ENCODE measurements at places on chromosomes 5 and 9.

DNA sequence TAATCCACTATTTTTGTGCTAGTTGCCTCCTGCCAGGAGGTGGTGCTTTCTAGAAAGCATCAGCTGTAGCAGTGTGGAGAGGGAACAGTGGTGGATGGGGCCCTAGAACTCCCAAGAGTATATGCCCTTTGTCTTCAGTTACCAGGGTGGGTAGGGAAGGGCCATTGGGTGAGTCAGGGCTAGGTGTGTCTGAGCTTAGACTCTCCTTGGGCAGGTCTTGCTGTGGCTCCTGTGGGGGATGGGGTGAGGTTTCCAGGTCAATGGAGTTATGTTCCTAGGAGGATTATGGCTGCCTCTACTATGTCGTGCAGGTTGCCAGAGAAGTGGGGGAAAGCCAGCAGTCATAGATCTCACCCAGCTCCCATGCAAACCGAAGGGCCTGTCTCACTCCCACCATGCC, 11.3 kb upstream of the ADAMTS12 start:
- no peak for DNase-seq

DNA sequence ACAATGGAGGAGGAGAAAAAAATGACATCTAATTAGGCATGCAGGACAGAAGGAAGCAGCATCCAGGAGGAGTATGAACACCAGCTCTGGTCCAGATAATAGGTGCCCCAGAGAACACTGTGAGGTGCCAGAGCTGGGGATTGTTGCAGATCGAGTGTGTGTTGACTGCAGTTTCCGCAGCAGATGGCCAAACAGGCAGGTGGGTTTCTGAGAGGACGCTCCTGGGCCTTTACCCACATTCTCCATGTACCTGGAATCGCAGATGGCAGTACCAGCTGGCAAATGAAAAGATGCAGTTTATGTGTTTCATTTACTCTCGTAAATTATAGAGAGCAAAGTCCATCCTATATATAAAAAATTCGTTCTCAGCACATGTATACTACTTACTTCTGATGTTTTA, 182.2 kb upstream of the ISL1 start:
- no peak for DNase-seq

DNA sequence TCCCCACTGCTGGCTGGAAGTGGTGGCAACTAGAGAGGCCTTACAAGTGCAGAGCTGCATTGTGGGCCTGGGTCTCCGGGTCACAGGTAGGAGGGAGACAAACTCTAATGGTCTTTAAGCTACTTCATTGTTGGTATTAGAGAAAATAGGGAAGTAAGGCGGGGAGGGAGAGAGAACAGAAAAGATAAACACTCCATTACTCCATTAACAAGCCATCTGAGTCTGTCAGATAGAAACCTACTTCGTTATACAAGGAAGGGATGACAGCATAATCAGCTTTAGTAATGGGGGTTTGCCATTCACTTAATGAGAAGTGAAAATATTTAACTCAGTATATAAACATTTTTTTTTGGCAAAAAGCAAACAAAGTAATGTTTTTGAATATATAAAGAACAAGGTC, 107.4 kb downstream of the TLE1 start:
- DNase-seq: no peak

DNA sequence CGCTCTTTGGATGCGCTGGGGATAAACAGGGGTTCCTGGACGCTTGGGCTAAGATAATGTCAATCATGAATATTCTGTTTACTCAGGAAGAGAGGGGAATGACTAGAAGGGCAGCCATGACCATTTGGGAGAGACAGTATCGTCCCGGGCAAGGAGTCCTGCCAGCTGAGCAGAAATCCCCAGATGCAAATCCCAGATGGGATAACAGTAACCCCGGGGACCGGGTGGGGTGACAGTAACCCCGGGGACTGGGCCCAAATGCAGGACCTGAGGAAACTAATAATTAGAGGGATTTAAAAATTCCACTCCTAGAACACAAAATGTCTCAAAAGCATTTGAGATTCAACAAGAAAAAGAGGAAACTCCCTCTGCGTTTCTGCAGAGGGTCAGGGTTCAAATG, 189.0 kb upstream of the PPP1R26 start:
- no peak for DNase-seq

DNA sequence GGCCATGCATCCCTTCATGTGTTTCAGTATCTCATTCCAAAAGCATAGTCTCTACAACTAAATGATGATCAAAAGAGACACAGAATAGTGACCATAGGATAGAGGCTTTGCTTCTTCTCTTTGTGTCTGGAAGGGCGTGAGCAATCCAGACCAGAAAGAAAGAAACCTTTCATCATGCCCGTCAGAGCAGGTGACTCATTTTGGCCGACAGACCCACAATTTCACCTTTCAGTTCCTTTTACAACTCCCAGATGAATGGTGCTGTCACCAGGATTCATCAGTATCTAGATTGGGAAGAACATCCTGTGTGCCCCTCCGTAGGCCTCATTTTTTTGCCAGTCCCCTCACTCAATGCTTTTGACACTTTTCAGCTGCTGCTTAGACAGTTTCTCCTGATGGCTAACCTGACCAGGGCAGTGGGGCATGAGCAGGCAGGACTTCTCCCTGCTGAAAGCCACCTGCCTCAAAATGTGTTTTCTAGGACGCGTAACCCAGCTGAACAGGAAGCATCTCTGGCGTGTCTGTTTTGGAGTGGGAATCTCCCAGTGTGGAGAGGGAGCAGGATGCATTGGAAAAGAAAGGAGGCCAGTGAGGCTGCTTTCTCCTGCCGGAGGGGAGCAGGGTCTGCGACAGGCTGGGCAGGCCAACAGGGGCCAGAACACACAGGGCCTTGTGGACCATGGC, 21.2 kb downstream of the ABLIM3 start:
- DNase-seq: no peak

- DNase-seq: no peak
These were observed 97.4 kb upstream of the CLINT1 start for GRCh38 chr5:157956271-157956885.

DNA sequence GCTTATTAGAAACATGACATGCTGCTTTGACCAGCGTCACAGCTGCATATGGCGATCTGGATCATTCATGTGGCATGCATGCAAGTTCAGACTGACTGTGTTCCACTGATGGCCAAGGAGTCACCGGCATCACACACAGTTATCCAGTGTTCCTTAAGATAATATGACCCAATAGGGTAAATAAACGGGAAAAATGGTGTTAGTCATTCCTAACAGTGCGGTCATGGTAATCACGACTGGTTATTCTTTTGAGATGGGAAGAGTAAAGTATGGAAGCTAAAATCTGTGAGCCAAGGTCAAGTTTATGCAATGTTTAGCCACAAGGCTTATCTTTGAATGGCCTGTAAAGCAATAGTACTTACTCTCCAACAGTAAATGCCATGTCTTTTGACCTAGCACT, 29.3 kb upstream of the LVRN start:
- no peak for DNase-seq

DNA sequence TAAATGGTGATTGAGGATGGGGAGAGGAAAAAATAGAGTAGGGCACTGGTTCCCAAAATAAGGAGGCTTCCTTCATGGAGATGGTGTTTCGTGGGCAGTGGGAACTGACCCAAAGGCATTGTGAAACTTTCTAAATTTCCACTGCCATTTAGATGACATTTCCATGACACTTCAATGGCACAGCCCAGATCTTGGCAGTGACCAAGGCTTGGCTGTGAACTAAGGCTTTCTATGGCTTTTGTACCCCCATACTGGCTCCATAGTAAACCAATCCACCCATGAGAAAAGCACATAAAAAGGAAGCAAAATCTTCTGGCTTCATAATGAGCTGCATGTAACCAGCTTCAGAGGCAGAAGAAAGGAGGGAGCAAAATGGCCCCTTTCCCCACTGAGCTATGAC, 321.0 kb upstream of the TLE4 start:
- DNase-seq: no peak

GRCh38 chr5:10622810-10623209, 58.9 kb downstream of the ANKRD33B start:
- DNase-seq: no peak

- no peak for DNase-seq
These were observed 89.5 kb downstream of the ESM1 start for GRCh38 chr5:54895816-54896341.

DNA sequence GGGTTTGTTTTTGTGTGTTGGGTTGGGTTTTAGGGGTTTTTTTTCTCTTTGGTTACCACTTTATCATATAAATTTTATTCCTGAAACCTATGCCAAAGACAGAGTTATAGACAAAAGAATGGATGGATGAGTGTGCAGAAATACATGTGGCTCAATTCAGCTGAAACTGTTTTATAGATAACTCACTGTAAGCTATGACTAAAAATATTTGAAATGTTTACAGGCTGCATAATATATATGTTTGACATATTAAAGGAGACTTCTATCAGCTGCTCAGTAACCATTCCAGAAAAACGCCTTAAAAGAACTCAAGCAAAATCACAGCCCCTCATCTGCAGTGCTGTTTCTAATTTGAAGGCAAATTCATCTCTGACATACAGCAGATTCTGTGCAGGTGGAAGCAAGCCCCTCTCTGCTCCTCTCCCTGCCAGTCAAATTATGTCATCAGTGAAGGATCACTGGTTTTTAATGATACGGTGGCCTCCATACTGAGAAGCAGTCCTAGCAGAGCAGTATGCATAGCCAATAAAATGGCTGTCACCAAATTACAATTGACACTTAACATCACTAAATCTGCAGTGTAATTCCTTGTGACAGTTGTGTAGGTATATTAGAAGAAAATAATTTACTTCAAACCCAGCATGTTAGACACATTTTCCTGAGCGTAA, 301.6 kb downstream of the NR2F1-AS1 start:
- DNase-seq: no peak
